ENCODE measurements at places on chromosomes 16 and 17.

DNA sequence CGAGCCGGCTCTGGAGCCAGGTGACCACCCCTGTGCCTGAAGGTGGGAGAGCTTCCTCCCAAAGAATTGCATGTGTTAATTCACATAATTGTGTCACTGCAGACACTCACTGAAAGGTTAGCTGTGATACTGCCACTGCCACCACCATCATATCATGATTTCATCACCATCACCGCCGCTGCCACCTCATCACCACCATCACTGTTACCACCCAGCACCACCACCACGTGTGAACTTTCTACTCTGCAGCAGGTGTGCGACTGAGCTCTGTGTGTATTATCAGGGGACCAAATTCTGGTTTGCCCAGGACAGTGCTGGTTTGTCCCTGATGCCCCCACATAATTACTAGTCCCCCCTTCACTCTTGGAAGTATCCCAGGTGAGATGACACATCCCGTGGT, 15.2 kb downstream of the BCAR1 start:
- DNase-seq, result no peak

DNA sequence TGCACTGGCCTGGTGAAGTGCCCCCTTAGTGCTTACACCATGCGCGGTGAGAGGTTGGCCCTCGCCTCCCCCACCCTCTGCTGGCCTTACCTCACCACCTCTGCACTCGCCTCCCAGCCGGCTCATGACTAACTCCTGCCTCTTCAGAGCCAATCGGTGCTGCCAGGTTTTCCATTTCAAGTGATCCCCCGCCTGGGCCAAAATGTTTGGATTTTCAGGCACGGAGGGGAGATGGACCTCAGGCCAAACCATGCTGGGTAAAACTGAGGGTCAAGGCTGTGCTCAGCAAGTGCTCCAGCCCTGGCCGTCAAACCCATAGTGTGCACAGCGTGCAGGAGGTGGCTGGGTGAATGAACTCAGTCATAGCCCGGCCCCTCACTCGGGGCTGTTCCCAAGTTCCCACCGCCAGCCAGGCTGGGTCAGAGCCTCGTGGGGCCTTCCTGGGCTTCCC, 175.4 kb downstream of the SEC14L1 start:
- peak; percentile 78 for DNase-seq

GRCh38 chr16:22388101-22388644, 13.8 kb upstream of the CDR2 start:
- DNase-seq, result no peak

DNA sequence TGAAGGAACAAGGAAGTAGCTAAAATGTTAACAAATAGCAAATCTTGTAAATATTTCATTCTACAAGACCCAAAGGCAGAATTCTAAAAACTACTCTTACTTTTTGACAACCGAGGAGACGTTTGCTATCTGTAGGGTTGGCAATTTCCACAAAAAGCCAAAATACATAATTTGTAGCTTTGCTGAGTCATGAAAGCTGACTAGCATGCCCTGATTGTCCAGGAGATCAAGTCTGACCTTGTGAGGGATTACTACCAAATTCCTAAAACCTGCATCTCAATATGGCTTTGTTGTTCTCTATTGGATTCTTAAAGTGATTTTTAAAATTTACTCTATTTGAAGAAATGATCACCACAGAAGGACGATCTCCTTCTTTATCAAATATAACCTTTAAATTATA, 10.8 kb downstream of the DNAJA2 start:
- no peak for DNase-seq

GRCh38 chr16:5442054-5442453, 344.5 kb upstream of the EEF2KMT start:
- no peak for DNase-seq

- no peak for DNase-seq
These were observed 76.2 kb upstream of the KSR1 start for GRCh38 chr17:27379888-27380533.

DNA sequence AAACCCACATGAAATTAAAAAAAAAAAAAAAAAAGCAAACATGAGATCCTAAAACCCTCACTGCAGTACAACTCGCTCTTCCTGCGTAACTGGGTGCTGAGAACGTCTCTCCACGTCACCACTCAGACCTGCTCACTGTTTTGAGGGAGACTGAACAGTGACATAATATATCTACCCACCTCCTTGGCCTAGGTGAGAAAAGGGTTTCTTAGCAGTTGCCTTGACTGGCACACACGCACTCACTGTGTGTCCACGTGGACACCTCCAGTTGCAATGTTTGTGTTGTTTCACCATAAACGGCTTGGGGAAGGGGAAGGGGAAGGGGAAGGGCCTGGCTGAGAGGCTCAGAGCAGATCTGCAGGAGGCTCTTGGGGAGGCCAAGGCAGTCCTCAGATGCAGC, 32.0 kb downstream of the FANCA start:
- no peak for DNase-seq

DNA sequence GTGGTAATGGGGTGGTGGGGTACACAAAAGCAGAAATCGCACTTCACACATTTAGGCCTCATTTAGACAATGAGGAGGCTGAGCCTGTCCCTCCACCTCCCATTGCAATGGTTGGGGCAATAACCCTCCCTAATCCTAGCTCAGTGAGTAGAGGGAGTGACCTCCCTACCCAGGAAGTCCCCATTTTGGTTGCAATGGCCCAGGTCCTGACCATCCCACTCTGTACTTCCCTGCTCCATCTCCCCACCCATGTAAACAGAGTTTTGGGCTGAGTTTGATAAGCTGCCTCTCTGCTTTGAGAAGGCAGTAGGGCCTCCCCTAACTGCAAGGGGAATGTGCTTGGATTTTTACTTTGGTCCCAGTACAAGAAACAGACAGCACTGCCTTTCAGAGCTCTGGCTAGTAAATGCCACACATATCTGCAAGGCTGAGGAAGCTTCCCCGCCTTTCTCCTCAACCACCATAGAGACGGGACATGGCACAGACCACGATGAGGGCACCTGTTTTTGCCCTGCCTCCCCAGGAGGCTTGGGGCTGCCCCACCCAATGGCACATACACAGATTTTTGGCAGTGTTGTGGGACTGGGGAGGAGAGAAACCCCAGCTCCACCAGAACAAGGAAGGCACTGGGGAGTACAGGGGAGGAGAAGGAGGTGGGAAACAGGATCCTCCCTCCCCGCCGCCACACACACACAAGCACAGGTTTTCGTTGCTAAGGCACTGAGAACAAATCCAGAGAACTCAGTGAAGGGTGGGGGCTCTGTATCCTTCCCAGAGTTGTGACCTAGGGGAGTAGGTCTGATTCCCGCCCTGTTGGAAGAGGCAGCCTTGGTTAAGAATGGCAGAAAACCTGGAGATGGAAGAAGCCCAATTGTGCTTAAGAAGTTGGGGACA, 7.3 kb downstream of the VAT1 start:
- DNase-seq, result no peak

GRCh38 chr17:51725185-51725584, 433.3 kb downstream of the CA10 start:
- no peak for DNase-seq

- no peak for DNase-seq
These were observed 941 bp downstream of the PDK2 start for GRCh38 chr17:50096092-50096491.

Data from HT1080 (cell line).